Left cardiac atrium (tissue), 4 donors: ENCODE measurements at places on chromosomes 7 and 10.
A peak's percentile ranks its signal among the peaks of the same experiment; 100 is the strongest.

- no peak for DNase-seq
Observed at GRCh38 chr7:107501593-107501992, 31.7 kb downstream of the GPR22 start.

DNA sequence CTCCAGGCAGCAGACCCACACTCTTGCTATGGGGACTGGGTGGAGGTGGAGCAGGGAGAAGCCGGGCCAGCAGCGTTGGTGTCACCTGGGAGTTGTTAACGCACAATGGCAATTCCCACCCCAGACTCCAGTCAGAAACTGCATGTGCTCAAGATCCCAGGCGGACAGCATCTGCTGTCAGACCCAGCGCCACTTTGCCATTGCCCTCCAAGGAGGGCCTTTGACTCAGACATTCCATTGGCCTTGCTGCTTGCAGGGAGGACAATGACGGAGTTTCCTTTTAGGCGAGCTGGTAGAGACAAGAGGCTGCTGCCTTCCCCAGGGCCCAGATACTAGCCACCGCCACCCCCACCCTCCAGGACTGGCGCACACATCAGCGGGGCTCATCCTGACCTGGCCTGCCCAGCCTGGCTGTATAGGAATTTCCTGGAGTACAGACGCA is 34.5 kb downstream of the ZNF775 start:
- no peak for DNase-seq

GRCh38 chr7:128378637-128379036 is 17.1 kb upstream of the PRRT4 start:
- DNase-seq = no peak

DNA sequence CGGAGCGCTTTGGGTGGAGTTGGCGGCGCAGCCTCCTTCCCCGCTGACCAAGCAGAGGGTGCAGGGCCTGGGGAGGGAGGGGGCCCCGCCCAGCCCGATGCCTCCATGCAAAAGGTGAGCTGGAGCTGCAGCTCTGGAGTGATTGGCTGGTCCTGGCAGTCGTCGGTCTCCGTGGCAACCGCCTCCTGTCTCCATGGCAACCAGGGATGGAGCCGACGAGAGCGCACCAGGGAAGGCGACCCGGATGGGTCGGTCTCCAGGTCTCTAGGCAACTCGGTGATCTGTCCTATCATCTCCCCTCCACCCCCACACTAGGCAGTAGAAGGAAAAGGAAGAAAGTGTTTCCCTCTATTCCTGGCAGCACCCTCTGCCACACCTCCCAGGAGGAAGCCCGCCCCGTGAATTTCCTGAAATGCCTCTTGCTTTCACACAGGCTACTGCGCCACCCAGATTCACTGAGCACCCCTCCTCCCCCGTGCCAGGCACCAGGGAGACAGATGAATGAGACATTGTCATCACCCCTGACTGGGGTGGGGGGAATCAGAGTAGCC is 647 bp upstream of the NACAD start:
- peak; percentile 61 for DNase-seq

DNA sequence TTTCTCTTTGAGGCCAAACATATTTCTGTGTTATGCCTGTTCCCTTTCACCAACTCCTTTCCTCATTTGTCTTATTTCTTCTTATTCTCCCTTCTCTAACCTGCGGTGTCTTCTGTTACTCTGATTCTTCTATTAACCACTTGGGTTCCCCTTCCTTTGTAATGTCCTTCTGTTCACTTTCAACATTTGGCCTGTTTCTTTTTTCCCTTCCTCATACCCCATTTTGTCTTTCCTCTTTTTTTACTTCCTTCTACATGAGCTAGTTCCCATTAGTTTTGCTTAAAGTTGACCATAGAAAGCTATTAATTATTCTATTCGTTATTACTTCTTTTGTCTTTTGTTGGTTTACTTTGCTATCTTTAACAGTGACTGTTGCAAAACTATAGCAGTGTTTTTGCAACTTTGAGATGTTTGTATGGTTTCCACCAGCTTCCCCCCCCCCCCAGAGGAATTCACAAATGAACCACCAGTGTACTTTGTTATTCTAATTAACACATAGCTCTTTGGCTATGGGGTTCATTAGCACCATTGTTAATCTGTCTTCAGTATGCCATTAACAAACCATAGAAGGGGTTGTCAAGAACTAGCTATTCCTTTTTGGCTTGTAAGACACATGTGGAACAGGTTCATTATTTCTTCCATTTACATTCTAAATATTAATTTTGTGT is 2.9 kb downstream of the LRGUK start:
- no peak for DNase-seq

DNA sequence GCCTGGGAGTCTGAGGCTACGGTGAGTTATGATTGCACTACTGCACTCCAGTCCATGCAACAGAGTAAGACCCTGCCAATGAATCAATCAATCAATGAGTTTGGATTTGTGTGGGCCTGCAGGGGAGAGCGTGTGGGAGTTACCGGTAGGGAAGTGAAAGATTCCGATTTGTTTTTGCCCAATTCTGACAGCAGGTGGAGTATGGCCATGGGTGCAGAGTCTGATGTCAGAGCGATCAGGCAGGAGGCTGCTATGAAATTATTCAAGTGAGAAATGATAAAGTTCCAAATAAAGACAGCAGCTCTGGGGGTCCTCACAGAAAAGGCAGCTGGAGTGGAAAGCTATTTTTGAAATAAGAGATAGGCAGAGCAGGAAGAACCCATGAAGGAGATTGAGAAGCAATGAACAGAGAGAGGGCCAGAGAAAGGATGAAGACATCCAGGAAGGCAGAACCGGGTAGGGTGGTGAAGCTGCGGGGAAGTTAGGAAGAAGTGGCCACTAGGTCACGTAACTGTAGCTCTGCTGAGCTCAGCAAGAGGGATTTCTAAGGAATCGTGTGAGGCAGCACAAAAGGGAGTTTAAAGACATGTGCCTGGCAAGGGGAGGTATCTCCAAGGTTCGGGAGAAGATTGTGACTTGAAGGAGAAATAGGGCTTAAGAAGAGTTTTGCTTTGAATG is 93.7 kb upstream of the NMT2 start:
- no peak for DNase-seq

DNA sequence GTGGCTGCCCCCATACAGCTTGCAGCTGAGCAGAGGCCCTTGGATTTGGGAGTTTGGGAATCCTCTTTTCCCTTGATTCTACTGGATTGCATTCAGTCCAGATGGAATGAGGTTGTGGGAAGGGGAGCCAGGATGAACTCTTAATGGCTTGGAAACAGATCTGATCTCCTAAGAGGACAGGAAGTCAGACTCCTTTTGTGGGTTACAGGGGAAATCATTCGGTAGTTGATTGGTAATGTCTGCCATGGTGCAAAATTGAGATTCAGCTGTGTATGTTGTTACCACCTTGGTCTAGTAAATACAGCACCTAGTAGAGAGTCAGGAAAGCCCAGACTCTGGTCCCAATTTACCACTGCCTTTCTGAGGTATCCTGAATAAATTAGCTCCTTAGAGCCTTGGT is 144.2 kb upstream of the TNRC18 start:
- no peak for DNase-seq

- no peak for DNase-seq
Observed at GRCh38 chr7:154844955-154845354, 158.0 kb downstream of the PAXIP1 start.

- DNase-seq = no peak
Observed at GRCh38 chr10:102101152-102101551, 19.0 kb downstream of the LDB1 start.

DNA sequence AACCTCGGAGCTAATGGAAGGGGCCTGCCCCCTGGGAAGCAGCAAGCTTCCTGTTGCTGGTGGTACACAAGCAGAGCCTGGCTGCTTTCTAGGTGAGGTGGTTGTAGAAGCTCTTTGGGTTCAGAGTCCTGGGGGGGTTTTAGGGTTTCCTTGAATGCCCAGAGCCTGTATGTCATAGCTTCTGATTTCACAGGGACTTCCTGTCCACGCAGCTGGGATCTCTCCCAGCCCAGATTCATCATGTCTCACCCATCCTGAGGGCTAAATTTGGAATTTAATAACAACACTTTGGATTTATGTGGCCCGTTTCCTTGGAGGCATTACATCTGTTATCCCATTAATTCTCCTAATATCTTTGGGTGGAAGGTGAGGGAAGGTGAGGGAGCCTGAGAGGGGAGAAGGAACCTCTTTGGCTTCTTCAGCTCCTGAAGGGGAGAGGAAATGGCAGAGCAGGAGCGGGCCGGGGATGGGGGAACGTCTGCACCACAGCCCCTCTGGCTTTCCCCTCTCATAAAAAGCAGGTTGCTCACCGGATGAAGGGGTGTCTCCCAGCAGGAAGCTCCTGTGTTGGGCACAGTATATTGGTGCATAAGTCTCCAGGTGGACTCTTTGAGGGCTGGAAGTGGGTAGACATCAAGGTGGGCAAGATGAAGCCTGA is 19.7 kb downstream of the RPS24 start:
- DNase-seq = no peak

- DNase-seq = no peak
Observed at GRCh38 chr10:99506416-99506815, 26.3 kb upstream of the NKX2-3 start.

GRCh38 chr10:32629910-32630309 is 184.0 kb downstream of the CCDC7 start:
- DNase-seq = no peak

DNA sequence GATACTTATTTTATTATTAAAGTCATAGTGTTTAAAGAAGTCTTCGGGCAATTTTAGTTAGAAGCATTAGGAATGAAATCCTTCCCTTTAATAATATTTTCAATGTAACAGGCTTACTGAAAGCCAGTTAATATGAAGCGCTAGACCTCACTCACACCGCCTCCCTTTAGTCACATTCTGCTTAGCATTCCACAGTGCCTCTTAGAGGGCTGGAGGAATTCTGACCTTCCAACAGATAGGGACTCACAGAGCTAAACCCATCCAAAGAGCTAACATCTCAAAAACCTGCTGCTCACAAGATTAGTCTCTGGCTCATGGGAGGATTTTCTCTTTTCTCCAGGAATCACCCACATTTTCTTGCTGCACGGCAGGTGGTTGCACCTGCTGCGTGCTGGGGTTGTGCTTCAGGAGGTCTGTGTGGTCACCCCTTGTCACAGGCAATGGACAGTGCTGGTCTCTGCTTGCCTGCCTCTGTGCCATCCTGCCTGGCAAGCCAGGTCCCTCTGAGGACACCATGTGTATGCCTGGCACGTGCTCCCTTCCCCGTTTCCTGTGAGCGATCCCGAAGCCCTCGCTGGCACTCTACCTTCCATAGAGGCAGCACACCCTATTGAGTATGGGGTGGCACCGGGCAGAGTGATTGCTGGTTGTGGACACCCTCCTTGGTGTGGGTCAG is 91.8 kb downstream of the KLF6 start:
- DNase-seq = no peak

DNA sequence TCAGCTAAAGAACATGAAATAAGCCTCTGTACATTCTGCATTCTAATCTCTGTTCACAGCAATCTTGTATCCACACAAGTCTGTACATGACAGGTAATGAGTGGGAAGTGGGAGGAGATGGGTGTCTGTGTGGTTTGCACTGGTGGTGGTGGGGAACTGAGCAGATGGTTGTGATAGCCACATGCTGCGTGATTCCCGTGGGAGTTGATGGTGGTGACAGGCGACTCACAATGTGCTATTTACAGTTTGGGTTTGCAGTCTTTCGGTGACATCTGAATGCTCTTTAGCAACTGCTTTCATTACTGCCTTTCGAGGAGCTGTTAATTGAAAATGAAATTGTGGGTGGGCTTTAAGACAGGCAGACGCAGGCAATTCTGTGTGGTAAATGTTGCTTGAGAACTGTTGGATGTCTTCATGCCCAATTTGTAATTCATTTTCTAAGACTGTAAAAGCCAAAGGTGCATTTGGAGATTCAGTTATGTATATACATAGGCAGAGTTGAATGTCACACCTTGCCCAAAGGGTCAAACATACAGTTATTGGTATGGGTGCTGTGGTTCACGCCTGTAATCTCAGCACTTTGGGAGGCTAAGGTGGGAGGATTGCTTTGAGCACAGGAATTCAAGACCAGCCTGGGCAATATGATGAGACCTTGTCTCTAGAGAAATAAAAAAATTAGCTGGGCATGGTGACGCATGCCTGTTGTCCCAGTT is 308.2 kb downstream of the AUTS2 start:
- DNase-seq = no peak

- no peak for DNase-seq
Observed at GRCh38 chr10:11655836-11656235, 44.4 kb upstream of the USP6NL start.

- no peak for DNase-seq
Observed at GRCh38 chr10:79170993-79171392, 102.2 kb downstream of the ZMIZ1 start.

GRCh38 chr10:13971601-13972475 is 358.9 kb downstream of the FRMD4A start:
- no peak for DNase-seq

DNA sequence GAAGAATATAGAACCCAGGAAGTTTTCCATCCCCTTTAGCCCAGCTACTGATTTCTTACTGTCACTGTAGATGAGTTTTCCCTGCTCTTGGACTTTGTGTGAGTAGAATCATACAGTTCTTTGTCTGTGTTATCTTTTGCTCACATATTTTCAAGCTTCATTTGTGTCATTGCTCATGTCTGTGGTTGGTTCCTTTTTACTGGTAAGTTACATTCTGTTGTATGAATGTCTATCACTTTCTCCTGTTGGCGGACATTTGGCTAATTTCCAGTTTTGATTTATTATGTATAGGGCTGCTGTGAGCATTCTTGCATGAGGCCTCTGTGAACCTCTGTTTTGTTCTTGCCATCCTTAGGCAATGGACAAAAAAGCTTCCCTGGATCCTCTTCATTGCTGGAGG is 5.3 kb downstream of the GLRX3 start:
- DNase-seq = no peak

DNA sequence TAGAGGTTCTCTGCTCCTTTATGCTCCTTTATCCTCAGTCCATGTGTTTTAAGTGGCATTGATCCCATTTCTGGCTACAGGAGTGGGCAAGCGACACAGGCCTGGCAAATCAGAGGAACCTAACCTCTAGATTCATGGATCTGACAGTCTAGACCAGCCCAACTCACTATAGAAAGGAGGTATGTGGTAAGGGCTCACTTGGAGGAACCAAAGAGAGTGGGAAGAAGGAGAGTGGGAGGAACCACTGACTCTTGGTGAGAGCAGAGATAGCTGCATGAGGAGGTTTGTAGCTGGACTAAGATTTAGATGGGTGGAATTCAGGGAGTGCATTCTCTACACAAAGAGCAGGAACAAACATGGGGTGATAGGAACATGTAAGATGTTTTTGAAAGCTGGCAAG is 11.6 kb upstream of the FRAT1 start:
- no peak for DNase-seq

GRCh38 chr10:111392159-111392558 is 315.3 kb downstream of the ADRA2A start:
- DNase-seq = no peak

- DNase-seq = no peak
Observed at GRCh38 chr7:29647020-29647654, 83.5 kb downstream of the PRR15 start.

- DNase-seq = no peak
Observed at GRCh38 chr10:676178-676577, 13.3 kb downstream of the DIP2C start.
